Caki2 (cell line): ENCODE measurements at places on chromosomes 2 and 18. TPM values are rescaled to one million over a fixed set of nuclear protein-coding genes. Genes with fewer than 3 reads are reported as not detected.

The MC5R gene
- total RNA-seq = not detected in 2 replicates

The TPGS2 gene
- 136 and 170 TPM in 2 replicates for total RNA-seq

The LCLAT1 gene
- 4.0 and 36.0 TPM in 2 replicates for total RNA-seq

The EVX2 gene
- not detected in 2 replicates for total RNA-seq

The RUFY4 gene
- total RNA-seq = not detected in 2 replicates

The ACVR1C gene
- not detected in 2 replicates for total RNA-seq

The SKOR2 gene
- total RNA-seq = not detected in 2 replicates

The TMEM131 gene
- total RNA-seq = 6.1 and 11.0 TPM in 2 replicates

The DCTN1 gene
- 117 TPM in 2 replicates for total RNA-seq

The DIPK1C gene
- total RNA-seq = not detected in 2 replicates

The XIRP2 gene
- total RNA-seq = not detected in 2 replicates

The MGAT4A gene
- 1.8 and 2.7 TPM in 2 replicates for total RNA-seq

The CAVIN2 gene
- total RNA-seq = 0.84 TPM in 1 of 2 replicates, not detected in the other

The ANKRD30BL gene
- not detected in 2 replicates for total RNA-seq

The GCG gene
- not detected in 2 replicates for total RNA-seq

The SLC23A3 gene
- 0.07 and 0.70 TPM in 2 replicates for total RNA-seq

The YWHAQ gene
- total RNA-seq = 496 and 587 TPM in 2 replicates

The OSR1 gene
- 2.5 and 2.6 TPM in 2 replicates for total RNA-seq
